ENCODE measurements at places on chromosomes 3 and 15. TPM values are rescaled to one million over a fixed set of nuclear protein-coding genes. Genes with fewer than 3 reads are reported as not detected.

GRCh38 chr3:46958467-46959160, 17.9 kb downstream of the CCDC12 start:
- no peak for DNase-seq

DNA sequence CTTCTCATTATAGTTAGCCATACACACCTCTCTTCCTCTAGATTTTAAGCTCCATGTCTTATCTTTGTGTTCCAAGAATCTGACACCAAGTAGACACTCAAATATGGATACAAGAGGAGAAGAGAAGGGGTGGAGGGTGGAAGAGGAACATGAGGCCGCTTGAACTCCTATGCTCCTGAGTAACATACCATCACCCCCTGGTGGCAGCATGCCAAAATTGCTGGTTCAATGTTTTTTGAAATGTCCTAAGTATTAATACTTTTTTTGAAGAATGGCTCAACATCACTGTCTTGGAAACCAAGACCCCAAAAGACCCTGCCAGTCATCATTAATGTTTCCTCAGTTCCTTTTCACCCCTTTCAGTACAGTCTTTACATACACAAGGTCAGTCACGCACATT, 71.8 kb upstream of the HACD2 start:
- no peak for DNase-seq

- DNase-seq, result no peak
Measured at GRCh38 chr3:21839592-21839991, 88.6 kb upstream of the ZNF385D start.

The MCF2L2 gene
- 1.4 TPM for total RNA-seq

- no peak for DNase-seq
Measured at GRCh38 chr15:55741833-55742497, 987 bp downstream of the PRTG start.

The ZNF445 gene
- total RNA-seq, result 7.5 TPM

DNA sequence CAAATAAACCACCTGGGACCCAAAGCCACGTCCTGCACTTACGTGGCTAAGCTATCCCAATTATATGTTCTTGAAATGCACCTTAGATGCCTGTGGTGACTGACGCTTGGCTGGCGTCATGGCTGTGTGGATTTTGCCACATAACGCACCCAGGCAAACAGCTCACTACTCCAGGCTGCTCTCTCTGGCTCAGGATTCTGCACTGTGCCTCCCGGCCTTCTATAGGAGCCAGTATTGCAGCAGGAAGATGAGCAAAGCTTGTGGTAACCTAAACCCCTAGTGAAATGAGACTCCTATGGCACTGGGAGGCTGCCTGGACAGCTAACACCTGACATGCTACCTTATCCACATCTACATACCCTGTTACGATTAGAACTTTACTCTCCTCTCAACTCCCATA, 179.3 kb downstream of the THRB start:
- no peak for DNase-seq

DNA sequence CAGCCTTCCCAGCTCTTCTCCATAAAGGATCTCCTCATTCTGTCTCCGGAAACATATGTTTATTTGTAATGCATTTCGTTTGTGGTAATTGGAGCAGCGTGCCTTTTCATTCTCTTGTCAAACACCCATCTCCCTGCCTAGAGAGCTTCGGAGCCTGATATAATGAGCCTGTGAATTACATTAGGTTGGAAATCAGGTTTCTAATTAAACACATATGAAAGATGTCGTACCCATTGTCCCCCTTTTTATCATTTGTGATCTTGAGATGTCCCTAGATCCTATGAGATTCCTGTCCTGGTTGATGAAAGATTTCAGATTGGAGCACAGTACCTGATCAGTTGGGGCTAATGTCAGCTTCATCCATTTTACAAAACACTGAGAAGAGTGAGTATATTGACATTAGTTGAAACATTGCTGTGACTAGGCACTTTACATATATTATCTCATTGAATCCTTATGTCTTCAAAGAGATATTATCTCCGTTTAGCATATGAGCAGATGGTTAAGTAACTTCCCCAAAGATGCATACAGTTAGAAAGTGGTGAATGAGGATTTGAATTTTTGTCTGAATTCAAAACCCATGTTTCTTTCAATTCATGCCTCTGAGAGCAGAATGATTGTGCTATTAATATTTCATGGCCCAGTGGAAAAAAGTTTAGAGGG, 23.1 kb downstream of the SYN2 start:
- DNase-seq, result no peak

DNA sequence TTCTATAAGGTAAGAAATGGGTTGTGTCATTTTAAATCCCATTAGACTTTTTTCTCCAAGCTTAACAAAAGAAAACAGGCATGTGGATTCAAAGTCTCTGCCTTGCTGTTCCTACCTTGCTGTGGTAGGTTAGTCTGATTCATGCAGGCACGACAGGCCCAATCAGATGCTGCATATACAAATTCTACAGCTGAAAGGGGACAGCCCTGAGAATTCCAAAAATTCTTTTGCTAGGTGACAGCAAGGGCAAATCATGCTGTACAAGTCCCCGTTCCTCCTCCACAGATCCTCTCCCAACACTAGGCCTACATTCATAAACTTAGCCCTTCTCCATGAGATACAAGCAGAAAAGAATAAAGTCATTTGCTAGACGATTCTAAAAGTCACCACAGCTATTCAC, 161.2 kb upstream of the THBS1 start:
- DNase-seq, result no peak

The IGSF11 gene
- total RNA-seq, result not detected

DNA sequence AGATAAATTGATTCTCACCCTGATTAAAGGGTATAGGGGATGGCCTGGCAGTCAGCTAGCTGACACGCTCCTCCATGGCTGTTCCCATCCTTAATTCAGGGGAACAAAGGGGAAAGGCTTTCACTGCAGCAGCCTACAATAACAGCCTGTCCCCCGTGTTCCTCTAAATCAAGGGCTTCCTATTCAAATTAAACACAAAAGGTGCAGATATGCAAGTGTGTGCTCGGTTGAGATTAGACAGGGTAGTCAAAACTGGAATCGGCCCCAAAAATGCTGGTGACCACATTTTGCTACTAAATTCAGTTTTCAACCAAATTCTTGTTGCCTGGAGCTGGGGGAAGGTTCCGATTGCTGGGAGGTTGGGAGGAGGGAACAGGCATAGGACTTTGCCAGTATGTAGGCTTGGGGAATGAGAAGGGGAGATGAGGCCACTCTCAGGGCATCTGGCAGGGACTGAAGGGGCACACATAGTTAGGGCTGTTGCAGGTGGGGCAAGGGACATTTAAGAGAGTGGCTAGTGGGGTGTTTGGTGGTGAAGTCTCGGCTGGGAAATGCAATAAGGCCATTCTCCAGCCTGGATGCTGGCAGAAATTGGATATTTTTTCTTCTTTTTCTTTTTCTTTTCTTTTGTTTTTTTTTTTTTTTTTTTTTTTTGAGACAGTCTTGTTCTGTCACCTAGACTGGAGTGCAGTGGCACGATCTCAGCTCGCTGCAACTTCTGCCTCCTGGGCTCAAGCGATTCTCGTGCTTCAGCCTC, 32.9 kb upstream of the CTSH start:
- DNase-seq, result no peak

DNA sequence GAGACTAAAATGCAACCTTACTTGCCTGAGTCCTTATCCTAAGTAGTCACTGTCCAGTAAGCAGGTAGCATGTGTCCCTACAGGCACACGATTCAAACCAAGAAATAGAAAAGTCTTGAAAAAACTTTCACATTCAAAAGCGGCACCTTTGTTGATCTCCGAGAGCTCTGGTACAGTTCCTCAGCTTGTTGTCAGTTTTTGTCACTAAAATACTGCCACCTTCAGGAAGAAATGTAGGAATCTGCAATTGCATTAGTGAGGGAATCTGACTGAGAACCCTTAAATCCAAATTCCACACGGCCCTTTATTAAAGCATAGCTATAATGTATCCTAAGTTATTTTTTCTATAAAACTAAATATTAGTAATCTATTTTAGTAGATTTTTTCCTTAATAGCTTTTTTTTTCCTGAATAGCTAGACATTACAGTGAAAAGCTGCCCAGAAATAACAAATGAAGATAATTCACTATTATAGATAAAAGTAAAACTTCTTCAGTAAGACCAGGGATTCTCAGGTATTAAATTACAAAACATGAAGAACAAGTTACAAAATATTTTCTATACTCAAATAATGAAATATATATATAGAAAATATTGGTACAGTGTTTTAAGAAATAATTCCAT, 44.0 kb downstream of the CCDC54 start:
- no peak for DNase-seq

- DNase-seq, result no peak
Measured at GRCh38 chr3:127651516-127652172, 21.1 kb upstream of the ABTB1 start.

The DUOXA2 gene
- not detected for total RNA-seq

DNA sequence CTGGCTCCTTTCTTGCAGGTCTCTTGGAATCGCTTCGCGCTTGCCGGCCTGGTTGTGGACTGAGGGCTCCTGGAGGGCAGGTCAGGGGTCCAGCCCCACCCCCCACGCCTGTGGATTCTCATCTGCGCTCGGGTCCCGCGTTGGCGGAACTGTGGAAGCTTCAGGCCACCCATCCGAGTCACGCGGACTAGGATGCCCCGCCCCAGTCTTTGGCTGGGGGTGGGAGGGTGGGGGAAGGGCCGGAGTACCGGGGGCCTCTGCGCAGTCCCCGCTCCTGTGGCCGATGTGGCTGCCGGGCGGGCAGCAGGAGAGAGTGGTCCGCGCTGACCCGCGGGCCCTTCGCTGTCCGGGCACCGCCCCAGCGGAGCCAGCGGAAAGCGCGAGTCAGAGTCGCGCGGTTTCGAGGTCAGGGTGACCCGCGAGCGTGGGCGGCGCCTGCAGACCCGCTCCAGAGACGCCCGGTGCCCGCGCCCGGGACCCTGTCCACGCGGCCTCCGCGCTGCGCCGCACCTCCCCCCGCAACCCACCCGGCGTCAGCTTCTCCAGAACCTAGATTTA, 114.2 kb downstream of the KLF13 start:
- peak; percentile 36 for DNase-seq

The ERC2 gene
- not detected for total RNA-seq

DNA sequence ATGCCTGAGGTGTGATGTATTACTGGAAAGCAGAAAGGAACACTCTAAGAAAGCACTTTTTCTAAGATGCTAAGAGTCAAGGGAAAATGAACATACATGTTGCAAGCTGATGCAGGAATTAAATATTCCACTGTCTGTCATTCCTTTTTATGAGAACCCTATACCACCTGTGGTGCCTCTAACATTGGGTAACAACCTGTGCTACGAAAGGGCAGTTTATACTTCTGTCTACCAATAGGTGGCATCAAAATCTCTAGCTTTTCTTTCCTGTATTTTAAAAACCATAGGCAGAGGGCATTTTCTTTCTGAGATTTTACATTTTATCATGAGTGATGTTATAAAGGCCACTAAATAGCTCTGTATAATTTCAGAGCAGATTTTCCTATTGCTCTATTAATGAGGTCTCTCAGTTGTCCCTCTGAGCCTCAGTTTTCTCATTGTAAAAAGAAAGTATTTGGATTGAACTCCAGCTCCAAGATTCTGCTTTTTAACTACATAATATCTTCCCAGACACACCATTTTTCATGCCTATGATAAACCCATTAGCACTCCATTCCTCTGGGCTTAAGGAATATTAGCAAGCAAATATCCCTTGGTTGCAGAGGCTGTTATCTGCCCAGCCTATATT, 3.5 kb upstream of the CPNE4 start:
- DNase-seq, result no peak

The SPTBN5 gene
- total RNA-seq, result 0.16 TPM

The CHST13 gene
- not detected for total RNA-seq

GRCh38 chr15:69375151-69375790, 38.9 kb upstream of the KIF23 start:
- no peak for DNase-seq

The GPR149 gene
- not detected for total RNA-seq

DNA sequence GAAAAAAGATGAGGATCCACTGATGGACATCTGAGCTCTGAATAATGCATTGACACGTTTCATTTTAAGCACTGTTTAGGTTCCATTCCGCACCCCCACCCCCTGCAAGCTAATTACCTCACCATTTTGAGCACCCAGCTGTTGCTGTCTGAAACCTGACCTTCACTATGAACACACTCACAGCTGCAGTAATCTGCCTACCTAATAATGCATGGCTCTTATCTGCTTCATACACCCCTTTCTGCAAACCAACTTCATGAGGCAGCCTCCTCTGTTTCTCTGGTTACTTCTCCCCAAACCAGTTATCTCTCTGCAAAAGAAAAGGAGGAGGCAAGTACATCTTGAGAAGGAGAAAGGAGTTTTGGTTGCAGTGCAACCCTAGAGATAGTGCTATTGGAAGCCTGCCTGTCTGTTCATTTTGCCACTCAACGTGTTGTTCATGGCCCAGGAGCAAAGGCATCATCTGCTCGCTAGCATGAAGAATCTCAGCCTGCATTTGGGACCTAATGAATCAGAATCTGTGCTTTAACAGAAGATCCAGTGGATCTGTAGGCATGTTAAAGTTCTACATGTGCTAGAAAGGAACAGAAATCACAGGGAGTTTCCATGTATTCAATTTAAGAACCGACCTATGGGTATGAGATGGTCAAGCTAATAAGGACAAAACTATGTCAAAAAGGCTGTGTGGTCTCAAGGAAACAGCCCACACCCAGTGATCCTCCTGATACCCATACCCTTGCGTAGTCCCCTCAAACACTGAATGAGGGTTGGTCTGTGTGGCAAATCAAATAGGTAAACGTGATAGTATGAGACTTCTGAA, 87.2 kb downstream of the MB21D2 start:
- DNase-seq, result no peak

The SLC24A5 gene
- not detected for total RNA-seq

The RETNLB gene
- total RNA-seq, result not detected

The CASR gene
- total RNA-seq, result not detected

DNA sequence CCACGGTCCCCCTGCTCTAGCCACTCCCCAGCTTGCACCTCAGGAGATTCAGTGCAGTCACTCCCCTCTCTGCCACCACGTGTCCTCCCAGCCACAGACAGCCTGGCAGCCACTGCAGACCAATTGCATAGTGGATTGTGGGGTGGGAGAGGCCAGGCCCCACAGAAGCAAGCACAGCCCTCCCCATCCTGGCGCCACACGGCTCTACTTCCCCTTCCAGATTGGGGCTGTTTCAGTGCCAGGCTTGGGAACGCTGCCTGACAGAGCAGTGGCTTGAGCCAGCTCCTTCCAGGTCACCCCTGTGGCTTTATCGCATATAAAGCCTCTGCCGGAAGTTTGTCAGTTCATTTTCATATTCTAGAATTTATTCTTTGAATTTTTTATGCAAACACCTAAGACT, 90.7 kb downstream of the TMEM266 start:
- no peak for DNase-seq

GRCh38 chr15:74316141-74316540, 51.3 kb downstream of the CYP11A1 start:
- no peak for DNase-seq

- DNase-seq, result no peak
Measured at GRCh38 chr3:116951610-116952009, 242.0 kb downstream of the TUSC7 start.

The HDC gene
- total RNA-seq, result 1.5 TPM

The GATM gene
- 1.2 TPM for total RNA-seq

GRCh38 chr15:62588938-62589670, 424.0 kb upstream of the C2CD4B start:
- DNase-seq, result no peak

- no peak for DNase-seq
Measured at GRCh38 chr3:119481079-119481478, 12.3 kb downstream of the POGLUT1 start.

Measured in activated T-cell treated with anti-CD3 and anti-CD28 coated beads, Interleukin-2, amount 50 U/mL, for 4 hours (primary cell).